ENCODE measurements at places on chromosomes 7 and 10.
A peak's percentile ranks its signal among the peaks of the same experiment; 100 is the strongest.

DNA sequence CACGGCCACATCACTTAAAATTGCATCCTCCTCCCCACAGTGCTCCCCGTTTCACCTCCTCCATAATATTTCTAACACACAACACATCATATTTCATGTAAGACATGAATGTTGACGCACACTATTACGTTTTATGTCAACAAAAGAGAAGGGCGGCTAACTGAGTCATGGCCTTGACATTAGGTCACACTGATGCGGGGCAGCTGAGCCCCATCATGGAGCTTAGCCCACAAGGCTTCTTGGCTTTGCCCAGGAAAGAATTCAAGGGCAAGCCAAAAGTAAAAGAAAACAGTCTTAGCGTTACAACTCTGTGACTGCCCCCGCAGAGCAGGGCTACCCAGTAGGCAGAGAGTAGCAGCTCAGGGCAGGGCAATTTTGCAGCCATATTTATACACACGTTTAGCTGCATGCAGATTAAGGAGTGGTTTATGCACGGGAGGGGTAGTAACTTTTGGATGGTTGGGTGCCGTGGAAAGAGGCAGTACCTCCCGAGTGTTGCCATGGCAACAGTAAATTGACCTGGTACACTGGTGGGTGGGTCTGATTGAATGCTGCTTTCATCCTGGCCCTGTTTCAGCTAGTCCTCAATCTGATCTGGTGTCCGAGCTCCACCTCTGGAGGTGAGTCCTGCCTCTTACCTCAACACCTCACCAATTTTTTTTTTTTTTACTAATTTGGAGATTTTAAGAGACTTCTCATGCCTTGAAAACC is 156.2 kb upstream of the FRMD4A start:
- DNase-seq: no peak

GRCh38 chr7:44277851-44278250 is 47.5 kb downstream of the CAMK2B start:
- DNase-seq: peak; percentile 79

GRCh38 chr7:115672024-115672423 is 358.5 kb downstream of the TFEC start:
- no peak for DNase-seq

DNA sequence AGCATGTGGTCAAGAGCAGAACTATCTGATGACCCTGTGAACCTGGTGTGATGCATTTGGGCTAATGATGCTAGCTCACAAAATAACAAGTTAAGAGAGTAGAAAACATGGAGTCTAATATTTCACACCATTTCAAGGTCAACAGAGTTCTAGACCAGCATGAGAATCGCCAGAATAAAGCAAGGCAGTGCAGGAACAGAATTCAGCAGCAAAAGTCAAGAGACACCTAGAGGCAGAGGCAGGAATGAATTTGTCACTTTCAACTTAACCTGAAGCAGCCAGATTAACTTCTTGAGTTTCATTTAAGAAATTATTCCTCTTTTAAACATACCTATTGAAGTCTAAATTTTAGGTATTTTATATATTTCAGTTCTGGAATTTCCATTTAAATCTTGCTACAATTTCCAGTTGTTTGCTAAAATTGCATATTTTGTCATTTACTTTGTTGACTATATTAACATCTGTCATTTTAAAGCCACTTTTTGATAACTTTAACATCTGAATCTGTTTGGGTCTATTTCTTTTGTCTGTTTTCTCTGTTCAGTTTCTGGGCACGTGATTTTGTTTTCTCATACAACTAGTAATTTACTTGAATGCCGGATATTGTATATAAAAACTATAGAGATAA is 44.2 kb upstream of the PRSS58 start:
- DNase-seq: peak; percentile 28

DNA sequence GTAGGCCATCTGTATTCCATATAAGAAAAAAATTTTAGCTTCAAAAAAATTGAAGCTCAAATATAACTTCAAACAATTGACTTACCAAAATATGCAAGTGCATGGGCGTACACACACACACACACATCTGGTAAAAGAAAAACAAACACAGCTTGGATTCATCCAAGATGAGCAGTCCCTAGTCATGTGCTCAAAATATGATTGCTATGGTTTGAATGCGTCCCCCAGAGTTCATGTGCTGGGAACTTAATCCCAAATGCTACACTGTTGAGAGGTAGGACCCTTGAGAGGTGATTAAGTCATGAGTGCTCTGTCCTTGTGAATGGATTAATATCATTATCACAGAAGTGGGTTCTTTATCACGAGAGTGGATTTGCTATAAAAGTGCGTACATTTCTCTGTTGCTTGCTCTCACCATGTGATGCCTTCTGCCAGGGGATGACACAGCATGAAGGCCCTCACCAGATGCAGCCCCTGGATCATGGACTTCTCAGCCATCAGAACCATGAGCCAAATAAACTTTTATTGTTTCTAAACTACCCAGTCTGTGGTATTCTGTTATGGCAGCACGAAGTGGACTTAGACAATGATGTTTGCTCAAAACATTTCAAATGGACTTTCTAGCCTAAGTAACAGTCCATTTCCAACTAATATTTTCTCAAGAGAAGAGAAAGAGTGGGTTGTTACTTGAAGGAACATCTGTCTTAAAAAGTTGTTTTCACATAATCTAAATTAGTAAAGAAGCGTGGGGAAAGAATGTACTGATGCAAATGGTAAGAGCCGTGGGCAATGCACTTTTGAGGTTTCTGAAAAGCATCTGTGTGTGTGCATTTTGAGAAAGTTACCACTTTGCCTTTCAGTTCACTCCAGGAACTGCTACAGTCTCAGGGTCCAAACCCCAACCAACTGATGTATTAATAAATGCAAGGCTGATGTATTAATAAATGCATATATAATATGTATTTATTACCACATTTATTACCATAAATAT is 15.1 kb upstream of the SVIL start:
- DNase-seq: peak; percentile 74

- no peak for DNase-seq
These were observed 74.7 kb upstream of the ITGB1 start for GRCh38 chr10:33032654-33033151.

- DNase-seq: no peak
These were observed 104.1 kb downstream of the LHPP start for GRCh38 chr10:124565565-124566221.

- no peak for DNase-seq
These were observed 80.8 kb downstream of the PAX2 start for GRCh38 chr10:100826031-100826651.

DNA sequence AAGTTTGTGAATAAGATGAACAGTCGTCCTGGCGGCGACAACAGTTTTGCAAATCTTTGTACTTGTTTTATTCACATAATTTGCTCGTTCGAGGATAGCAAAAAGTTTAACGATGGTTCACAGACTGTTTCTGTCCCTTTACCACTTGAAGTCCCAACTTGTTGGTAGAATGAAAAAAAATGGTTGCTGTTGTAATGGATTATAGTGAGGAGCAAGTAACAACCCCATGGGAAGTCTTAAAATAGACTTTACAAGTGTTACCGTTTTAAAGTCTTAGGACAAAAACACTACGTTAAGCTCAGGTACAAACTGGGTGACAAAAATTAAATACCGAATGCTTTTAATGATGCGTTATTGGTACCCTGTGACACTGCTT is 589 bp downstream of the LSM8 start:
- DNase-seq: no peak

- no peak for DNase-seq
These were observed 215.3 kb downstream of the KIF20B start for GRCh38 chr10:89916468-89917215.

DNA sequence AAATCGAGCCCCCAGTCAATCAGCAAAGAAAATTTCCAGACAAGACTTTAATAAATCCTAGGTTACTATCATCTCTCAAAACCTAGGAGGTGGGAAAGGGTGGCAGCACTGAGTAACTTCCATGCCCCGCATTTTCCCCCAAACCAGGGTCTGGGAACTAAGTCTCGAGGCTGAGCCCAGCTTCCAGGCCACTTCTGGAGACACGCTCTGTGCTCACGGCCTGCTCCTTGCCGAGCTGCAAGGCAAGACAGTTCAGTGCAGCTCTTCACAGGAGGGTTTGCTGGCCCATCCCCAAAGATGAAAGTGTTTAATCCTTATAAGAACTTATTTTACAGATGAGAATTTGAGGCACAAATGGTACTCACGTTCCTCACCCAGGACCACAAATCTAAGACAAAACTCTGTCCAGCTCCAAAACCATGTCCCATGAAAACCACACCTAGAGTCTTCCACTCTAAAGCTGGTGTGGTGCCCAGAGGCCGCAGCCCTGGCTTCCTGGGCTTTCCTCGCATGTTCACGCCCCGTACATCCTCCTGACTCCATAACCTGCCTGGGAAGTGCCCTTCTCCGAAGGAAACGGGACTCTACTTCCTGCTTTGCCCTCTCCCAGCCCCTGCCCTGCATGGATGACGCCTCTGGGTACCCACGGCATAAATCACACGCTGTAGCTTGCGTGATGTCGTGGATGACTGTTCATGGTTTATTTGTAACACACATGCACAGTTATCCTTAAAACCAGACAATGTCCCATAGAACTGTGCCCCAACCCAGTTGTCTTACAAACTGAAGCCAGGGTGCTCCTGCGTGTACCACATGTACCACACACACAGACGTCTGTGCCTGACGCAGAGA is 201.2 kb downstream of the DIP2C start:
- DNase-seq: no peak

DNA sequence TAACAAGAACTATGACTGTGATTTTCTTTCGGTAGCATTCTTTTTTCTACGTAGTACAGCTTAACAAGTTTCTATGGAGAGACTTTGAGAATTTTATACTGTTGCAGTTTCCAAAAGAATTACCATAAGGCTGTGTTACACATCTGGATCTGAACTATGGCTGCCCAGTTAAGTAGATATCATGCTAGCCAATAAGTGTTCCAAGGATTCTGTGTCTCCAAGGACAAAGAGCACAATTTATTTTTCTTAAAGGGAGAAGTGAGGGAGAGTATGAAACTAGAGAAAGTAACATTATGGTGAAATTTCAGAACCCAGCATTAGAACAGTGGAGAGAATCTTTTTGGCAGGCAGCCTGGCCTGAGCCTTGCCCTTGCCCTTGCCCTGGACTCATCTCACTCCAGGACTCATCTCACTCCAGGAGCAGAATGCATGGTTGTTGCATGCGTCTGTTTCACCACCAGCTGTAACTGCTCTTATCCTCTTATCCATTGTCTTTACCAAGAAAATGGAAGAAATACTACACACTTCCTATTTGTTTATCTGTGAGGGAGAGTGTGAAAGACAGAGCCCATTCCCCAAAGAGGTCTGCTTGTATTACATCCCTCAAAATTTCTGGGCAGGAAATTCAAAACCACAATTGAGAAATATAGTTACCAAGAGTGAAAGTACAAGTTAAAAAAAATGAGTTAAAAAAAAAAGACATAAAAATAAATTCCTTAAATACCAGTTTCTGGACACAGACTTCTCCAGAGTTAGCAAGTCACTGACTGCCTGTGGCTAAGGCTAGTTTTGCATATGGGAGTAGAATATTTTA is 1067.5 kb downstream of the NRG3 start:
- DNase-seq: no peak

DNA sequence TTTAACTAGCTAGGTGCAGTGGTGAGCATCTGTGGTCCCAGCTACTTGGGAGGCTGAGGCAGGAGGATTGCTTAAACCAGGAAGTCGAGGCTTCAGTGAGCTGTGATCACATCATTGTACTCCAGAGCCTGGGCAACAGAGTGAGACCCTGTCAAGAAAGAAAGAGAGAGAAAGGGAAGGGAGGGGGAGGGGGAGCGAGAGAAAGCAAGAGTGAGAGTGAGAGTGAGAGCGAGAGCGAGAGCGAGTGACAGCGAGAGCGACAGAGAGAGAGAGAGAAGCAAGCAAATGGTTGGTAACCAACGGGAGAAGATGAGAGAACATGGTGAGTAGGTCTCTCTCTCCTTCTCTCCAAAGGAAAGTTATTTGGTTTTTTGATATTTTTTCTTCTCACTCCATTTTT is 69.8 kb upstream of the DGKI start:
- no peak for DNase-seq

GRCh38 chr10:60003651-60004523 is 97.5 kb upstream of the CCDC6 start:
- peak; percentile 84 for DNase-seq

DNA sequence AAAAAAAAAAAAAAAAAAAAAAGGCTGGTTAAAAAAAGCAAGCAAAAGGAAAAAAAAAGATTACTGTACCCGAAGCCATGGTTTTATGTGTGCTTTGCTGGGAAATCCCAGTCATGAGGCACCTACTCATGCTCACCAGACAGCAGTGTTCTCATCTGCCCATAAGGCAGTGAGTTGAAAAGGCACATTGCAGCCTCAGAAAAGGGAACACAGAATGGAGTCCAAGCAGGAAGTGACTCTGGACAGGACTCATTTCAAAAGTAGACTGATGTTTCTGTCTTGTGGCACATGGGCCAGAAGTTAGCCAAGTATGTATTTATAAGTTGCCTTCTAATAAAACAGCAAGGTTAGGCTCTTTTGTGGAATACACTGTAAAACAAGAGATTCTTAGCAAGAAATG is 40.2 kb downstream of the PDSS1 start:
- DNase-seq: no peak

DNA sequence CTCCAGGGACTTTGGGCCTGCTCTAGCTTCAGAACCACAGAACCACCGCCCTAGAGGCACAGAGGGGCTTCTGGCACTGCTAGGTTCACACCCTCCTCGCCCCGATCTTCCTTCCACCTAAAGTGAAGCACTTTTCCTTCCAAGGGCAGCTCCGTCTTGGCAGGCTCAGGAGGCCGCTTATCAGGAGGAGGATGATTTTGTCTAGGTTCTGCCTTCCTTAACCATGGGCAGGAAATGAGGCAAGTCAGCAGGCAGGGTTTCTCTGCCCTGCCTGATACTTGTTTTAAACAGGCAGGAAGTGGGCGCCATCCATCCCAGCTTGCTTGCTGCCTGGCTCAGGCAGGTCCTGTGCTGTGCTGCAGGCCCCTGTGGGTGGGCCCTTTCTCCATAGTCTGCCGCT is 8.3 kb upstream of the ATP6V0E2 start:
- no peak for DNase-seq

DNA sequence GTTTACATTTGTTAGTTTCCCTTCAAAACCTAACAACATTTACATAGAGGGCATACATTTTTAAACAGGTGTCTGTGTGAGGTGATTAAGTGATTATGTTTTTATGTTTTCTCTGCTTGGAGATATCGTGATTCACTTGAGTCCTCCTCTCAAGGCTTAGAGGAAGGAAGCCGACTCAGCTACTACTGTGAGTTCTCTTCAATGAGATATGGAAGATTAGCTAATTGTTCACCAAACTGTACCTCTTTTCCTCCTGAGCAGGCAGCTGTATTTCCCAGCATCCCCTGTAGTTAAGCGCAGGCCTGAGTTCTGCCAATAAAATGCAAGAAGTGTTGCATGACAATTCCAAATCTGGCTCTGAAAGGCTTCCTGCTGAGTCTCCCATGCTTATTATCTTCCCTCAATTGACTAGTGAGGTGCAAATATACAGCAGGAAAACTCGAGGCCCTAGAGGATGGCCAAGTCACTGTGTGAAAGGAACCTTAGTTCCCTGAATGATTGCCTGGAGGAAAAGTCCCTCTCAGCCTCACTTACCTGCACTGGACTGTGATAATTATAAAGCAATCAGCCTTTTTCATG is 528.7 kb downstream of the GRM8 start:
- no peak for DNase-seq

GRCh38 chr10:88418871-88419270 is 164.2 kb downstream of the RNLS start:
- no peak for DNase-seq

GRCh38 chr7:157529768-157530560 is 193.2 kb downstream of the DNAJB6 start:
- no peak for DNase-seq

GRCh38 chr7:20402747-20403230 is 72.1 kb downstream of the ITGB8 start:
- DNase-seq: no peak
